ENCODE measurements at places on chromosomes 2 and 18. TPM values are rescaled to one million over a fixed set of nuclear protein-coding genes. Genes with fewer than 3 reads are reported as not detected.

The TMEM18 gene
- 15.3 TPM for total RNA-seq

The ADI1 gene
- 157 TPM for total RNA-seq

The KCNG2 gene
- total RNA-seq: 0.37 TPM

DNA sequence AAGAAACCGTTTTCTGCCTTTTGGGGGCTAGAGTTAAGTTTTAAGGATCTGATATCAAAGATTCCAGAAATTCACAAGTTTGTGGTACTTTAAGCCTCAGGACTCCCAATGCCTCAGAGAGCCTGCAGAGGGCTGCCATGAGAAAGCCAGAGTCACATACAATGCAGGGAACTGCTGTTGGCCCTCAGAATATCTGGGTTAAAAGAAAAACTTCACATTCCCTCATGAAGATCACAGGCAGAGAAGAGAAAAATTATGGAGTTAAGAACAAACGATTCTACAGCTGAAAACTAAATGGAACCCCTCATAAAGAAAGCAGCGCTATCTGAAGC is 39.5 kb downstream of the HDAC4 start:
- no peak for DNase-seq

GRCh38 chr2:181985632-181986205 is at the start of gene PPP1R1C:
Gene PPP1R1C, plus strand, starts transcription at chr2:181985853. Its CDS starts 258 bp downstream, at chr2:181986111.
- no peak for DNase-seq

GRCh38 chr18:52435301-52435700 is 95.3 kb downstream of the DCC start:
- no peak for DNase-seq

GRCh38 chr2:64492821-64493220 is 31.3 kb upstream of the AFTPH start:
- DNase-seq: no peak

- DNase-seq: no peak
Measured at GRCh38 chr18:59878644-59879043, 21.2 kb upstream of the PMAIP1 start.

DNA sequence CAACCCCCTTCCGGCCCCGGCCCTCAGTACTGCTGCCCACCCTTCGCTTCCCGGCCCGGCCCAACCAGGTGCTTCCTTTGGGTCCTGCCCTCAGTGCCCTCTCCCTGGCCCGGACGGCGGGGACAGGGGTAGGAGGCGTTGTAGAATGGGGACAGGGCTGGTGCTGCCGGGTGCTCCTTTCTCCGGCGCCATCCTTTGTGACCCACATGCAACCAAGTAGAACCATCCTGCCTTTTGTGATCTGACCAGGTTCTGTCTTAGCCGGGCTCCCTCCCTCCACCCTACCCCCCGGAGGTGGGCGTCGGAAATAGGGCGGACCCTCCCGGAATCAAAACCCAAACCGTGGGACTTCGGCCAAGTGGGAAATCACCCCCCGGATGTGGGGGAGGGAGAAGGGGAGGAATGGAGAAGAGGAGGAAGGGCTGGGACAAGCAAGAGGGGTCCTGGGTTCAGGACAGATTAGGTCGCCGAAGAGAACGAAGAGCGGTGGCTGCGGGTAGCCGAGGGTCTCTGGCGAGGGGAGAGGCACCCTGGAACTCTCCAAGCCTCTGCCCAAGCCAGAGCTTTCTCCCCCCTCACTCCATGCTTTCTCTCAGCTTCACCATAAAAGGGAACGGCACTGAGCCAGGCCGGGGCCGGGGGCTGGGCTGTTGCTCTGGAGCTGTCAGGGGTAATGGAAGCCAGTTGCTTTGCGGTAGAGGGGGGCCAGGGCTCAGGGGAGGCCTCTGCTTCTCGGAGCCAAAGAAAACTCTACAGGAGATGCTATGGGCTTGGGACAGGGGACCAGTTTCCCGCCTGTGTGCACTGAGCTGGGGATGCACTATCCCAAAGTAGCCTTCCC is 756 bp upstream of the OST4 start:
- peak; percentile 73 for DNase-seq

DNA sequence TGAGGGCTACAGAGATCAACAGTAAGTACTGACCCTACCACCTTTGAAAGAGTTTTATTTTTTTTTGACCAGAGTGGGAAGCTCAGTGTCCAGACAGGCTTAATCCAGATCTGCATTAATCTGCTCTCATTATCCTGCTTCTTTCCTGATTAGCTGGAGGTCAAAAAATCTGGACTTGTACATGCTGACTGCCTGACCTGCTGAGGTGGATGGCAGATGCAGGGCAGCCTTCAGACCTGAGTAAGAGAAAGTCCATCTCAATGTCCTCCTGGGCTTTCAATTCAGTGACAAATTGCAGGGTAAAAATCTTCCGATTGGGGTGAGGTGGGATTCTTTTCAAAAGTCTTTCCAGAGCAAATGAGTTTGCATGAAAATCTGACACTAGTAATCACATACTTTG is 998.8 kb upstream of the PIK3C3 start:
- no peak for DNase-seq

DNA sequence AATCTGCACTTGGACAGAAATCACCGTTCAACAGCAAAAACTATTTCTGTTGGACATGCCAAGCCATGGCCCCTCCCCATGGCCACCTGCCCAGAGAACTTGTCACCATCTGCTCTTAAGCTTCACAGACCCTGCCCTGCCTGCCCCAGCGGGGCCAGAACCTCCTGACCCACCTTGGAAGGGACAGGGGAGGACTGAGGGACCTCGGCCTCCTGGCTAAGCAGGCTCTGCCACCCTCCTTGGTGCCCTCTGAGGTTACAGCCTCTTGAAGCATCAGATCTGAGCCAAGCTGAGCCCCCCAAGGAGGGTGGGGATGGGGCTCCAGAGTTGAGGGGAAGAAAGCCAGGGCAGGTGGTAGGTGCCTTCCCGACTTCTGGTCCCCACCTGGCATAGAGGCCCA is 6.5 kb downstream of the TEX261 start:
- DNase-seq: peak; percentile 58

DNA sequence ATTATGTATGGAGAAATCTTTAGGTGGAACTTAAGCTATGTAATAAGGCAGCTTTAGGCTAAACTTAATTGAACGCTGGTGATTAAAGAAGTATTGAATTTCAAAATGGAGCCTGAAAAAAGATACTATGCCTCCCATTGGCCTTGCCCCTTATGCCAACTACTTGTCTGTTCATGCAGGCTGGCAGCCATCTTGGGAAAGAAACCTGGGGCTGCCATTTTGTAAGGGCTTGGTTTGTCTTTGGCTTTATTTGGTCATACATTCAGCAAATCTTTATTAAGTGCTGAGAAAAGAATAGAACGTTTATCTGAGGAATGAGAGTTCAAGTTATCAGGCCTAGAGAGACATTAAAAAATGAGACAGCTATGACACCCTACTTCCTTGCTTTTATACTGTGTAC is 231.3 kb downstream of the KCNE4 start:
- DNase-seq: no peak

GRCh38 chr18:57785751-57786437 is 17.2 kb downstream of the ATP8B1 start:
- no peak for DNase-seq

DNA sequence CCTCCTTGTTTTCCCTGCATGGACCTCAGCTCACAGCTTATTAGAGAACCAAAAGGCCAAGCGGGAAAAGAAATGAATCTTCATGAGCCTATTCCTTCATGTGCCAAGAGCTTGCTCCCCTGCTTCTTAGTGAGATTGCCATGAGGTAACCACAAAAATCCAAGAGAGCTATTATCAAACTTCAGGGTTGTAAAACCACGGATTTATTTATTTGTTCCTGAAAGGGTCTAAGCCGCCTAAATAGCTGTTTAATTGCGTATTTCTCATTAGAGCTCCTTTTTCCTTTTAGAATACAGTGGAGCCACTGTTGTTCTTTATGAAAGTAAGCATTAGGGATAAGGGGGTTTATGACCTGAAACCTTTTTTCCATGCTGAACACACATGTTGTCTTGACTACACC is 58.0 kb downstream of the SRD5A2 start:
- DNase-seq: no peak

- DNase-seq: no peak
Measured at GRCh38 chr2:10354399-10354798, 51.7 kb downstream of the HPCAL1 start.

The UGT1A5 gene
- total RNA-seq: not detected

The DSG4 gene
- not detected for total RNA-seq

- DNase-seq: no peak
Measured at GRCh38 chr2:100640431-100641124, 77.8 kb downstream of the PDCL3 start.

DNA sequence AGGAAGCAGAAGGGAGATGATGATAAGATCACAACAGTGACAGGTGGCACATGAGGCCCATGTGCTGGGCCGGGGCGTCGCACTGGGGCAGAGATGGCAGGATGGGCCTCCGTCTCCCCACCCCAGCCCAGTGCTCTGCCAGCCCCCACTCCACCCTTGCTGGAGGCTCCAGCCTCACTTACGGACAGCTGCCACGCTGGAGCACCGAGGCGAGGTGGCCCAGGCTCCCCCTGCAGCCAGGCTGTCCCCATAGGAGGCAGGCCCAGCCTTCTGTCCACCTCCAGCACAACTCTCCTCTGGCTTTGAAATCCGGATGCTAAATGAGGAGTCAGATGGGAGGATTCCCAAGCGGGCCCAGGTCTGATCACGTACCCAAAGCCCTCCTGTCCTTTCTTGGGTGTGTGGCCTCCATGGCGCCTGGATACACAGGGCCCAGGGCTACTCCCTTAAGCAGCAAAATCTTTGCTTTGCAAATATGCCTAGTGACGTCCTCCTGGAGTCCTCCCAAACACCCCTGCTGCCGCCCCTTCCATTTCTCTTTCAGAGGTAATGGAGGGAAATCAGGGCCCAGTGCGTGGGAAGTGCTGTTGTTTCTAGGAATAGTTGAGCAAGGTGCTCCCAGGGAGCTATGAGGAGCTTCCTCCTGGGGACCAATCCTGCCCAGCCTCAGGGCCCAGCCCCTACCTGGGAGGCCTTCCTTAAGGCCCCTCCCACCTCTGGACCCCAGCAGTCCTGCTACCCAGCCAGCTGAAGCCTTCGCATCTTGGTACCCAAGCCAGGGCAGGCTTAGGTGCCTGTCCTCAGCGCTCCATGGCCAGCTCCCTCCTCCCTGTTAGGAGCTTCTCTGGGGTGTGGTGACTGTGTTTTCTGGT is 170.4 kb upstream of the MYCN start:
- no peak for DNase-seq

- no peak for DNase-seq
Measured at GRCh38 chr18:59011786-59012185, 127.9 kb upstream of the SEC11C start.

The COL4A3 gene
- total RNA-seq: 7.6 TPM

GRCh38 chr2:168145426-168146310 is 101.7 kb downstream of the STK39 start:
- DNase-seq: no peak

- no peak for DNase-seq
Measured at GRCh38 chr2:68796295-68796905, 61.8 kb downstream of the ARHGAP25 start.

Measured in right cardiac atrium (tissue), 5 donors.